ENCODE measurements at places on chromosomes 13 and 19. TPM values are rescaled to one million over a fixed set of nuclear protein-coding genes. Genes with fewer than 3 reads are reported as not detected.
A peak's percentile ranks its signal among the peaks of the same experiment; 100 is the strongest.

- peak overlapping the region; percentile 59 for H3K4me3 ChIP-seq
- peak overlapping the region; percentile 91 for H3K27ac ChIP-seq
- H3K27me3 ChIP-seq: no peaks in the 10 kb centered on the region
Observed at GRCh38 chr19:39996218-39996810, 546 bp upstream of the ZNF546 start.

DNA sequence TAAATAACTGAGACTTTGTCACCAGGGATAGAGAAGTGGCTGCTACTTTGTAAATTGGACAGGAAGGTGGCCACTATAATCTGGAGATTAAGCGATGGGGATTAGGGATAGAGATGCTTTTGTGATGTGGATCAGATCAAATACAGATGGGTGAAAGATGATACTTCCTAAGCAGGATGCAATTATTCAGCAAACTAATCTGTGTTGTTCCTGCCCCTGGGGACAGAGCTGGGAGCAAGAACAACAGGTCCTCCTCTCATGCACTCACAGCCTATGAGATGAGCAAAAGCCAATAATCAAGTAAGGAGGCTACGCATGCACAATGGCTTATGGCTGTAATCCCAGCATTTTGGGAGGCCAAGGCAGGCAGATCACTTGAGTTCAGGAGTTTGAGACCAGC lies 4.6 kb downstream of the RGL3 start:
- no peak overlapping the region for H3K27ac ChIP-seq
- no peak for DNase-seq
- H3K4me3 ChIP-seq: no peak overlapping the region
- no peaks in the 10 kb centered on the region for H3K36me3 ChIP-seq
- H3K27me3 ChIP-seq: peaks cover 32% of the 10 kb centered on the region

GRCh38 chr19:44055870-44056269 lies 4.0 kb downstream of the ZNF223 start:
- H3K4me1 ChIP-seq: peaks cover 15% of the 10 kb centered on the region
- no peaks in the 10 kb centered on the region for H3K27me3 ChIP-seq
- no peak for DNase-seq
- H3K27ac ChIP-seq: no peak overlapping the region
- H3K4me3 ChIP-seq: no peak overlapping the region
- H3K36me3 ChIP-seq: peaks cover 9% of the 10 kb centered on the region

- H3K4me3 ChIP-seq: no peak overlapping the region
- no peaks in the 10 kb centered on the region for H3K4me1 ChIP-seq
- no peaks in the 10 kb centered on the region for H3K36me3 ChIP-seq
- no peak overlapping the region for H3K27ac ChIP-seq
- no peaks in the 10 kb centered on the region for H3K27me3 ChIP-seq
Observed at GRCh38 chr13:45773236-45773635, 71.1 kb downstream of the CBY2 start.

DNA sequence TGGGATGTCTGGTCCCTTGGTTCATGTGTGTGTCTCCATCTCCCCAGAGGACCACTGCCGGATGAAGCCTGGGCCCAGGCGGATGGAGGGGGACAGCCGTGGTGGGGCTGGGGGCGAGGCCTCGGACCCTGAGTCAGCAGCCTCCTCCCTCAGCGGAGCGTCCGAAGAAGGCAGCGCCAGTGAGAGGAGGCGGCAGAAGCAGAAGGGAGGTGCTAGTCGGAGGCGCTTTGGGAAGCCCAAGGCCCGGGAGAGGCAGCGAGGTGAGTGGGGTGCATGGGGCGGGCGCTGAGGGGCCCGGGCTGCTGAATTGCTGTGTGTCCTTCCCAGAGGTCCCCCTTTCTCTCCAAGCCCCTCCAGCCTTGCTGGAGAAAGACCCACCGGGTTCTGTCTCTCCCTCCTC lies 3.2 kb downstream of the CCDC106 start:
- H3K36me3 ChIP-seq: no peaks in the 10 kb centered on the region
- H3K4me3 ChIP-seq: no peak overlapping the region
- DNase-seq: no peak
- H3K27me3 ChIP-seq: no peaks in the 10 kb centered on the region
- no peak overlapping the region for H3K27ac ChIP-seq

Gene NOVA2
- 6.9 TPM for total RNA-seq

GRCh38 chr19:7224995-7225394 lies 69.2 kb downstream of the INSR start:
- no peak overlapping the region for H3K4me3 ChIP-seq
- no peaks in the 10 kb centered on the region for H3K4me1 ChIP-seq
- H3K27ac ChIP-seq: no peak overlapping the region
- H3K36me3 ChIP-seq: no peaks in the 10 kb centered on the region
- no peaks in the 10 kb centered on the region for H3K27me3 ChIP-seq

DNA sequence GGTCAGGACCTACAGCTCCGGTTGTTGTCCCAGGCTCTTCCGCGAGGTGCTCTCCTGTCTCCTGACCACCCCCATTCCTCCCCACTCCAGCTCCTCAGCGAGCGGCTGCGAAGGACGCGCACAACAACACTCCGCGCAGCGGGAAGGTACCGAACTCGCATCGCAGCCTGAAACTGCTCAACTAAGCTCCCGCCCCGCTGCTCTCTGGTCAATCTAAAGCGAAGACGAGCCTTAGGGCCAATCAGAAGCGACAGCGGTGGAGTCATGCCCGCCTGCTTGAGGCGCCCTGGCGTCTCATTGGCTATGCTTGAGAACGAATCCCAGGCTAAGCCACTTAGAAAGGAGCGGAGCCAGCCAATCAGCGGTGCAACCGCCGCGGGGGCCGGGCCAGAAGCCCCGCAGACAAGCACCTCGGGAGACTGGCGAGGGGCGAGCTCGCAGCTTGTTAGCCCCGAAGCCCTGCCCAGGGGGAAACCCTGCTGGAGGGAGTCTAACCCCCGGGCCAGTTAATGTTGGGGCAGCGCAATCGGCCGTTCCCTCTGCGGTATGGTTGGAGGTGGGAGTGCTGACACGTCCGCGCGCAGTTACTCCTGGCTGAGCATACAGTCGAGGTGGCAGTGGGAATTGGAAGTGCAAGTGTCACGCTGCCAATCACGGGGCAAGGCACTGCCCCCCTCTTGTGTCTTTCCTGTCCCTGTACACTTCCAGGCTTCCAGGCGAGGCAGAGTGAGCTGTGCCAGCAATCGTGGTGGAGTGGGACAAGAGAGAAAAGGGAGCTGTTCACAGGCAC lies 1.9 kb upstream of the ZBTB32 start:
- no peaks in the 10 kb centered on the region for H3K27me3 ChIP-seq
- H3K27ac ChIP-seq: peak overlapping the region; percentile 74
- no peaks in the 10 kb centered on the region for H3K36me3 ChIP-seq

GRCh38 chr13:80830431-80830830 lies 489.5 kb upstream of the SPRY2 start:
- no peak for DNase-seq
- H3K36me3 ChIP-seq: no peaks in the 10 kb centered on the region
- H3K4me1 ChIP-seq: no peaks in the 10 kb centered on the region
- no peaks in the 10 kb centered on the region for H3K27me3 ChIP-seq
- H3K27ac ChIP-seq: no peak overlapping the region

- H3K4me3 ChIP-seq: no peak overlapping the region
- no peaks in the 10 kb centered on the region for H3K4me1 ChIP-seq
- DNase-seq: no peak
- no peaks in the 10 kb centered on the region for H3K27me3 ChIP-seq
- no peak overlapping the region for H3K27ac ChIP-seq
Observed at GRCh38 chr13:90740099-90740498, 607.4 kb upstream of the MIR17HG start.

DNA sequence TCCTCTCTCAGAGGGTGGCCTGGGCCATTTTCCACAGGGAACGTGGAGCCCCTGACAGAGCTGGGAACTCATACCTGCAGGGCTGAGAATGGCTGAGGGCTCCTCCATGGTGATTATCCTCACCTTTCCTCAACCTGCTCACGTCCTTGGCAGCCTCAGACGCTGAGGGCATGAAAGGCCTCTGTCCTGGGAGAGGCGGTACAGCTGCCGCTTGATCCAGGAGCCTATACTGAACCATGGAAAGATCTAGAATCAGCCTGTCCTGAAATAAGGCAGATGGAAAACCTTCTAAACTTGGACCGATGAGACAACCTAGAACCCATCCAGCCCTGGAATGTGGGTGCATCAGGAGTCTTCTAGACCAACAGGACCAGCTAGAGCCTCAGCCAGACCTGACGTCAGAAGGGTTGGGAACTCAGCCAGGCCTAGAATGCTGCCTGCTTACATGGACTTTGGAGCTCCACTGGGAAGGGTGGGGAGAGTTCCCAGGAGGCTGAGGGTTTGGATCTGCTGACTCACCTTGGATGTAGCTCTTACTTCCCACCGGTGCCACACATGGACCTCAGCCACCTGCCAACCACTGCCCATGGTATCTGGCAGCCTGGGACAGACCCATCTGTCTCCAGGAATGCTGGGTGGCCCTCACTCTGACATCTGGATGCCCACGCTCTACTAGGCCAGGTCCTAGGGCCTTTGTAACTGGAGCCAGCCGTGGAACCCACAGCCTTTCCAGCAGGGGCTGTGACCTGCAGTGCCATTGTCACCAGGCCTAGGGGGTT lies 7.5 kb downstream of the KCTD15 start:
- H3K27me3 ChIP-seq: no peaks in the 10 kb centered on the region
- H3K4me1 ChIP-seq: no peaks in the 10 kb centered on the region
- no peak overlapping the region for H3K4me3 ChIP-seq
- peak; percentile 25 for DNase-seq
- H3K36me3 ChIP-seq: peaks cover 80% of the 10 kb centered on the region

DNA sequence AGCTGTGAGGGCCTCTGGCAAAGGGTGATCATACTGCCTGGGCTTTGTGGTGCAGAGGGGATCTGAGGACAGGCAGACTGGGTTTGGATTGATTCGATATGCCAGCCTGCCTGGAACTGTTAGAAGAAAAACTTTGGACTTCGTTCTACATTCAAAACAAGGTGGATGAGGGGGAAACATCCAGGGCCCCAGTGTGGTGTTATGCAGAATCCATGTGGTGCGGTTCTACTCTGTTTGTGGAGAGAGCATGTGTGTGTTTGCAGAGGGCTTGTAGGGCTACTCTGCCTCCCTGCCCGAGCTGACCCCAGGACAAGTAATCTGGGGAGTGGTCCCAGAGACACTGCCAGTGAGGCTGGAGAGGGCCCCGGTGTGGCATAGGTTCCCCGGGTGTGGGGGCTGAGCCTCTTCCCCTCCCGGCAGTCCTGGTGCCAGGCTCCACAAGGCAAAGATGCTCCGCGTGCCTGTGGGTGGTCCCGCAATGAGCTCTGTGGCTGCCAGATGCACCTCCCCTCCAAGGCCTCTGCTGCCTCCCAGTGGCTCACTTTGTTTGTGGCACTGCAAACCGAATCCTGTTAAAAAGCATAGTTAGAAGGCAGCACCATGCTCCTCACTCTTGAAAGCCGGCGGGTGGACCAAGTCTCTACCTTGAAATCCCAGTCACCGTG lies 22.3 kb upstream of the TFDP1 start:
- H3K27ac ChIP-seq: no peak overlapping the region
- DNase-seq: no peak
- peaks cover 19% of the 10 kb centered on the region for H3K27me3 ChIP-seq
- no peak overlapping the region for H3K4me3 ChIP-seq
- H3K36me3 ChIP-seq: no peaks in the 10 kb centered on the region

DNA sequence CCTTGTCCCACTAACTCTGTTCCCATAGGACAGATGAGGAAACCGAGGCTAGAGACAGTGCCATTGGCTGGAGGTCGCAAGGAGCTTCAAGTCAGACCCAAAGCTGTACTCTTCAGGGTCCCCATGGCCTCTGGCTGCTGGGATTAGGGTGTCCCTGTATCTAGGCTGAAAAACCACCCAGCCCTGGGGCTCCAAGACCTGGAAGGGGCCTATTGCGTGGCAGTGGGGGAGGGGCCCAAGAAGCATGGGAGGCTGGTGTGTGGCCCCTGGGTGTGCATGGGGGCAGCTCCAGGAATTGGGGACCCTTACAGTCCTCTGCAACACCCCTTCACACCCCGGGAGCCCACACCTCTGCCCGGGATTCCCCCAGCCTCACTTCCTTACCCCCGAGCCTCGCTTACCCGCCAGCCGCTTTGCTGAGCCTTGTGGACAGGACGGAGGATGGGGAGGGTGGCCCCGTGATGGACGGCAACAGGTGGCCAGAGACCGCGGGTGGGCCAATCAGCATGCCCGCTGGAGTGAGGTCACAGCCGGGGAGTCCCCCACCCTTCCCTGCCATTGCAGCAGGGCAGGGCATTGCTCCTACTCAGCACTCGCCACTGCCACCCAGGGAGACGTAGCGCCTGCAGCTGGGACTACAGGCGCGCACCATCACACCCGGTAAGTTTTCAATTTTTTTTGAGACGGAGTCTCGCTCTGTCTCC lies at the start of gene JSRP1:
JSRP1 (minus strand) TSS at position 436 of the 704 bp plus-strand sequence. CDS start 1,103 bp downstream, outside the sequence.
- no peak within 1 kb of the TSS for H3K4me3 ChIP-seq
- H3K36me3 ChIP-seq: no peaks in the 10 kb centered on the region
- peaks cover 7% of the 10 kb centered on the region for H3K4me1 ChIP-seq
- H3K27me3 ChIP-seq: peaks cover 29% of the 10 kb centered on the region
- H3K27ac ChIP-seq: no peak within 1 kb of the TSS
- no peak for DNase-seq

Gene UGGT2
- 59.9 TPM for total RNA-seq

- no peaks in the 10 kb centered on the region for H3K36me3 ChIP-seq
- no peak overlapping the region for H3K27ac ChIP-seq
- no peak overlapping the region for H3K4me3 ChIP-seq
- no peaks in the 10 kb centered on the region for H3K4me1 ChIP-seq
- DNase-seq: no peak
- H3K27me3 ChIP-seq: no peaks in the 10 kb centered on the region
Observed at GRCh38 chr13:38954844-38955243, 35.8 kb downstream of the STOML3 start.

DNA sequence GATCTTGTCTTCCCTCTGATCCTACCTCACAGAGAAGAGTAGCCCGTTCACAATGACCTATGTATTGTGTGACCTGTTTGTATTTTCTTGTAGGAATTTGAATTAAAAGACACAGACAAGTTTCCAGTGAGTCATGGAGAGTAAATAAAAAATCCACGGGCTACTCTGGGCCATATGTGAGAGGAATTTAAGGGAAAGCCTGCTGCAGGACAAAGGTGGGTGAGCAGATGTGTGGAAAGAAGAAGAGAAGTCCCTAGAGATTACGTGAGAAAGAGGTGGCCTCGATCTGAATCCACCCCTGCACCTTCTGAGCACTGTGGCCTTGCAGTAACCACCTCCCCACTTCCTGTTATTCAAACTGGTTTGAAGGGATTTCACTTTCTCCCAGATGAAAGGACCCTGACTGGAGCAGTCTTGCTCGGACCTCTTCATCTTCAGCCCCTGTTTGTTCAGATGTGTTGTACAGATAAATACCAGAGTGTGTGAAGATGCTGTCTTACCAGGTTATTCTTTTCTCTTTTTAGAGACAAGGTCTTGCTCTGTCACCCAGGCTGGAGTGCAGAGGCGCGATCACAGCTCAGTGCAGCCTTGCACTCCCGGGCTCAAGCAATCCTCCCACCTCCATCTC lies 205.4 kb downstream of the PDS5B start:
- no peak overlapping the region for H3K27ac ChIP-seq
- H3K27me3 ChIP-seq: no peaks in the 10 kb centered on the region
- DNase-seq: no peak
- no peak overlapping the region for H3K4me3 ChIP-seq

GRCh38 chr19:1471515-1472160 lies 7.4 kb downstream of the C19orf25 start:
- peaks cover 91% of the 10 kb centered on the region for H3K4me1 ChIP-seq
- H3K36me3 ChIP-seq: no peaks in the 10 kb centered on the region
- DNase-seq: no peak
- H3K4me3 ChIP-seq: no peak overlapping the region
- H3K27ac ChIP-seq: no peak overlapping the region
- peaks cover 68% of the 10 kb centered on the region for H3K27me3 ChIP-seq

- H3K27ac ChIP-seq: no peak overlapping the region
- H3K4me3 ChIP-seq: no peak overlapping the region
- H3K36me3 ChIP-seq: no peaks in the 10 kb centered on the region
- H3K27me3 ChIP-seq: no peaks in the 10 kb centered on the region
- H3K4me1 ChIP-seq: no peaks in the 10 kb centered on the region
- no peak for DNase-seq
Observed at GRCh38 chr19:33432015-33432414, 58.5 kb downstream of the CEBPG start.
